Activated T-cell treated with anti-CD3 and anti-CD28 coated beads, Interleukin-2, amount 50 U/mL, for 24 hours (primary cell): ENCODE measurements at places on chromosomes 4 and X.

DNA sequence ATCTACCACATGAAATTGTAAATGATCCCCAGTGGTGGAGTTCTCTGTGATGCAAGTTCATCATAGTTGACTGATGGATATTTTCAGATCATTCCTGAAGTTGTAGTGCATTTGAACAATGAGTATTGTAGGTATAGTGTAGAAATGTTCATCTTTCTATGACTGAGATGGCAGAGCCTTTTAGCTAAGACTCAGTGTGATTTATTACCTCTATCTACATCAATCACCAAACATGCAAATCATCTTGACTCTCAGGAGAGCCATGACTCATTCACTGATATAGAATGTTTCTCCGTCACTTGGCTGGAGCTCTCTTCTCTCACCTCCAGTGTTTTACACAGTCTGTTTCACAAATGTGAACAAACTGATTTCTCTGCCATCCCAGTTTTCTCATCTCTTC lies 392.6 kb downstream of the IL1RAPL1 start:
- no peak for DNase-seq

- DNase-seq: no peak
Measured at GRCh38 chr4:120855307-120856001, 67.1 kb downstream of the PRDM5 start.

- DNase-seq: no peak
Measured at GRCh38 chr4:47499700-47500099, 14.6 kb downstream of the ATP10D start.

DNA sequence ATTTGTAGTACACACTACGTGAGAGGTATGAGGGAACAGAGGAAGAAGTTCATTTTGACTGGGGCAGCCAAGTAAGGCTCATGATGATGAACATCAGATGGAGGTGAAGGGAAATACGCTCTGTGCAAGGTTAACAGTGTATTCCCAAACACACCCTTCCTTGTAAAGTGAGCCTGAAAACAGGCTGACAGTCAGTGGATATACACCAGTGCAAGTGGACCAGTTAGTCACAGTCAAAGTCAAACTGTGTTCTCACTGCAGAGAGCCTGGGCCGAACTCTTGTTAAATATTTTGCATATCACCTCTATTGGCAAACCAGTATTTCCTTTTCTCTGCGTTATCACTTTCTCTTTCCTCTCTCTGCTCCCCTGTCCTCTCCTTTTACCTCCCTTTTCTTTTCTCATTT lies 23.4 kb upstream of the RHOH start:
- no peak for DNase-seq
